ENCODE measurements at places on chromosomes 2 and 18. TPM values are rescaled to one million over a fixed set of nuclear protein-coding genes. Genes with fewer than 3 reads are reported as not detected.
A peak's percentile ranks its signal among the peaks of the same experiment; 100 is the strongest.

The CYP27A1 gene
- 20.1 TPM for polyA plus RNA-seq

- no peak for DNase-seq
These were observed 10.4 kb downstream of the ST8SIA3 start for GRCh38 chr18:57362714-57363113.

- DNase-seq, result peak; percentile 97
These were observed 225.4 kb upstream of the FBXO11 start for GRCh38 chr2:48131539-48132270.

DNA sequence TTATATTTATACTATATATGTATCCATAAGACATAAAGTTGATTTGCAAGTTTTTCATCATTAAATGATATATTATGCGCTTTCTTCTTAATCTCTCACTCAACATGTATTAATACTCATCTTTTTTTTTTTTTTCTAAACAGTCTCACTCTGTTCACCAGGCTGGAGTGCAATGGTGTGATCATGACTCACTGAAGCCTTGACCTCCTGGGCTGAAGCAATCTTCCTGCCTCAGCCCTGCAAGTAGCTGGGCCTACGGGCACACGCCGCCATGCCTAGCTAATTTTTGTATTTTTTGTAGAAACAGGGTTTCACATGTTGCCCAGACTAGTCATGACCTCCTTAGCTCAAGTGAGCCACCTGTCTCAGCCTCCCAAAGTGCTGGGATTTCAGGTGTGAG, 51.4 kb upstream of the MAP4K3 start:
- DNase-seq, result no peak

- DNase-seq, result no peak
These were observed 31.4 kb downstream of the KCNJ13 start for GRCh38 chr2:232744963-232745362.

Data from muscle of leg (tissue), 16 donors.